A375 (cell line): ENCODE measurements at places on chromosomes 5 and 9. TPM values are rescaled to one million over a fixed set of nuclear protein-coding genes. Genes with fewer than 3 reads are reported as not detected.

Gene RNF38
- 4.1 and 5.7 TPM in 2 replicates for total RNA-seq

Gene IFNB1
- not detected in 2 replicates for total RNA-seq

Gene GLDC
- 10.4 and 15.6 TPM in 2 replicates for total RNA-seq

Gene PCDHA10
- total RNA-seq, result 1.5 and 1.8 TPM in 2 replicates
